ENCODE measurements at places on chromosomes 16 and 17. TPM values are rescaled to one million over a fixed set of nuclear protein-coding genes. Genes with fewer than 3 reads are reported as not detected.

- no peak for ATAC-seq
Observed at GRCh38 chr17:79137015-79137788, 62.6 kb downstream of the ENGASE start.

DNA sequence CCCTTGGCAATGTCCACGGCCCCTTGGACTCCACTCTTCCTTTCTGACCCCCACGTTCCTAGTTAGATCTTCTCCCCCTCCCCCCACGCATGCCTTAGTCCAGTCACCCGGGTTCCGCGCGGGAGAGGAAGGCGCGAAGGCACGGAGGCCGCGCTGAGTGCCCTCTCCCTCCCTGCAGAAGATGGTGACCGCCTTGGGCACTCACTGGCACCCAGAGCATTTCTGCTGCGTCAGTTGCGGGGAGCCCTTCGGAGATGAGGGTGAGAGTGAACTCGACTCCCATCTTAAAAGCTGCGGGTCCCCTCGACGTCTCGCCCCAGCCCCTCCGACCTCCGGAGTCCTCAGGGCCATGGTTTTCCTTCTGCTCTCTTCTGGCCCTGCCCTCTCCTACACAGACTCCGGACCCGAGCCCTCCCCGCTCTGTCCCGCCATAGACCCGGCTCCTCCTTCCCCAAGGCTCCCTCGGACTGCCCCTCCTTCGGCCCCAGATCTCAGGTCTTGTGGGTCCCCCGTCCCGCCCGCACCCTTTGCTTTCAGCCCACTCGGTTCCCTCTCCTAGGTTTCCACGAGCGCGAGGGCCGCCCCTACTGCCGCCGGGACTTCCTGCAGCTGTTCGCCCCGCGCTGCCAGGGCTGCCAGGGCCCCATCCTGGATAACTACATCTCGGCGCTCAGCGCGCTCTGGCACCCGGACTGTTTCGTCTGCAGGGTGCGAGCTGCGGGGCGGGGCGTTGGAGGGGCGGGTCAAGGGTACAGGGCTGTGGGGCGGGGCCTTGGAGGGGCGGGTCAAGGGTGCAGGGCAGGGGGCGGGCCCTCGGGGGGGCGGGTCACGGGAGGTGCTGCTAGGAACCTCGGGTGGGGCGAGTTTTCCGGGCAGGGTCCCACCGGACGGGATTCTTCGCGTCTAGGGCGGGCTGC is 4.6 kb downstream of the TGFB1I1 start:
- peak; percentile 90 for ATAC-seq

GDPD3 gene
- 37.8 TPM for total RNA-seq

- ATAC-seq, result no peak
Observed at GRCh38 chr17:34665150-34665806, 85.9 kb downstream of the TMEM132E start.

GRCh38 chr17:13230350-13231264 is 212.8 kb upstream of the ELAC2 start:
- no peak for ATAC-seq

GRCh38 chr16:75385507-75386152 is 47.7 kb downstream of the CFDP1 start:
- ATAC-seq, result peak; percentile 40

DNA sequence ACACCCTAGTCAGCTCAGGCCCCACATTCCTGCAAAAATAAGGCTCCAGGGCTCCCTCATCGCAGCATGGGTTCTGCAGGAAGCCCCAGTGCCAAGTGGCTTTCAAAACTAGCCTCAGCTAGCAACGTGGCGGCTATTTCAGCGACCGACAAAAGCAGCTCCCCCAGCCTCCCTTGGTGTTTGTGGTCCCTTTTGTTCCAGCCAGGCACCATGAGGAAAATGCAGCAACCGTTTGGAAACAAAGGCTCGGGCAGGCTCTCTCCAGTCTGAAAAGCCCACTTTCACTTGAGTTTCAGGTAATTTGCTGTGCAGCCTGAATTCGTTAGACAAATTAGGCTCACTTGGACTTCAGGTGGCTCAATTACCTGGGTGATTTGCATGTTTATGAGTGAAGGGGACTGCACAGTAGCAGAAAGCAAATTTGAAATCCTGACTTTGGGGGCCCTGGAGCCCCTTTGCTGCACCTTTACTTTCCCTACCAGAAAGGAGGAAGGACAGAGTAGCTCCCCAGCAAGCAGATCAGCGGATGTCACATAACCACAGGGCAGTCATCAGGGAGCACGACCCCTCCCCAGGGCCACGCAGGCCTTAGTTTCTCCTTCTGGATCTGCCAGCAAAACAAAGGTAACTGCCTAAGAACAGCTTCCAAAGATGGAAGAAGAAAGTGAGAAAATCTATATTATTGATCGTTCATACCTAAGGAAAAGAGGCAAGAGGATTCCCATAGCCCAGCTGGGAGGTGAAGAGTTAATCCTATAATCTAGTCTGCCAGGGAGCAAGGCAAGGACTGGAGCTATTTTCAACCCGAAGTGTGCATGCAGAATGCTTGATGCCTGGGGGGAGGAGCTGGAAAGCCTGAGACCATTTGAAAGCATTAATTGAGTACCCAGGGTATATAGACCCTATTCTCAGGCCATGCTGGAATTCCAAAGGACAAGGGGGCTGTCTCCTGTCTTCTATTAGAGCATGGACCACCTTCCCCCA is 143.1 kb upstream of the SDK2 start:
- no peak for ATAC-seq

KRTAP16-1 gene
- total RNA-seq, result 0.26 TPM

DNA sequence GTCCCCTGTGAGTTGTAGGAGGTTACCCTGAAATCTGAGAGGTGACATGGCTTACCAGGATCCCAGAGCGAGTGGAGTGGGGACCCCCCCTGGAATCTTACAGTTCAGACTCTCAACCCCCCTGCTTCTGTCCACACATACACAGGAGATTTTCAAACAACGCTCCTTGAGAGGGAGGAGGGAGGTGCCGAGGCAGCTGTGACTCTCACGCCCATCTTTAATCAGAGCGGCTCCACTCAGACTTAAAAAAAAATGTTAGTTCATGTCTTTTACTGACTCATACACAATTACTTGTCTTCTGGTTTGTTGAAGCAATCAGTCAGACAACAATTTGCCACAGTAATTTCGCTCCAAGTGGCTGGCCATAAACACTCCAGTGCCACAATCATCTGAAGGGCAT is 15.4 kb upstream of the TMEM220 start:
- ATAC-seq, result no peak

DNA sequence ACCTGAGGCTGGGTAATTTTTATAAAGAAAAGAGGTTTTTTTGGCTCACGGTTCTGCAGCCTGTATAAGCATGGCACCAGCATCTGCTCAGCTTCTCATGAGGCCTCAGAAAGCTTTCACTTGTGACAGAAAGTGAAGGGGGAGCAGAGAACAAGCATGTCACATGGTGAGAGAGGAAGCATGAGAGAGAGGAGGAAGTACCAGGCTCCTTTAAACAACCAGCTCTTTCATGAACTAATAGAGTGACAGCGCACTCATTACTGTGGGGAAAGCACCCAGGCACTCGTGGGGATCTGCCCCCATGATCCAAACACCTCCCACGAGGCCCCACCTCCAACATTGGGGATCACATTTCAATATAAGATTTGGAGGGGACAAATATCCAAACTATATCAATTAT is 86.8 kb downstream of the USP32 start:
- peak; percentile 62 for ATAC-seq

DNA sequence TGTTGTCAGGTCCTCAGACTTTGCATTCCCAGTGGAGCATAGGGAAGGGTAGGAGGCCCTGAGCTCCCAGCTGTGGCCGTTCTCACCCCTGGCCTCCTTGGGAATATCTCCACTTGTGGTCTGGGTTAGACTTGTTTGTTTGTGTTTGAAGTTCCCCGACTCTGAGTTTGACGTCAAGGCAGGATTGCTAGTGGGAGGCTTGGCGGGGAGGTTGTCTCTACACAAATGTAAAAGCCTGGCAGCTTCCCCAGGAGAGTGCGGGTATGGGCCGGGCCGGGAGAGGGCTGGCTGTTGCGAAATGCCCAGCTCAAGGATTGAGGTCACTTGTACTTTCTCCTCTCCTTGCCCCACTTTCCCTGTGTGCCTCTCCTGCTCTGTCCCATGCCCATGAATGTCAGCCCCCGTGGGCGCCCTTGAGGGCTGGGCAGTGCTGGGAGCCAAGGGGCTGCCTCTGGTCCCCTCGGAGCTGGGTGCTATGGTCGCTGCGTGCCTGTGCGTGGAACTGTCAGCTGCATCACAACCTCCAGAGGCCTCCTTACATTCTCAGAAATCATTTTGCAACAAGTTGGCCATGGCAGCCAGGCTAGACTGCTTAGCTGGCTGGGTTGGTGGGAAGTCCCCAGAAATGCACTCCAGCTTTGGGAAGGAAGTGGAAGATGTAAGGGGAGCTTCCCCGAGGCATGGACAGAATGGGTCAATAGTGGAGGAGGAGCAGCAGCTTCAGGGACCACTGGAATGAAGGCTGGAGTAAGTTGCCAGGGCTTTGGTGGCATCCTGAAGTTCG is 84.3 kb downstream of the KSR1 start:
- no peak for ATAC-seq

ASPA gene
- total RNA-seq, result not detected

NHLRC4 gene
- 1.1 TPM for total RNA-seq

GRCh38 chr17:6701719-6702118 is 11.4 kb downstream of the SLC13A5 start:
- peak; percentile 69 for ATAC-seq

ADAT1 gene
- 48.9 TPM for total RNA-seq

GRCh38 chr16:57617604-57618111 is 10.8 kb upstream of the ADGRG1 start:
- ATAC-seq, result no peak

DNA sequence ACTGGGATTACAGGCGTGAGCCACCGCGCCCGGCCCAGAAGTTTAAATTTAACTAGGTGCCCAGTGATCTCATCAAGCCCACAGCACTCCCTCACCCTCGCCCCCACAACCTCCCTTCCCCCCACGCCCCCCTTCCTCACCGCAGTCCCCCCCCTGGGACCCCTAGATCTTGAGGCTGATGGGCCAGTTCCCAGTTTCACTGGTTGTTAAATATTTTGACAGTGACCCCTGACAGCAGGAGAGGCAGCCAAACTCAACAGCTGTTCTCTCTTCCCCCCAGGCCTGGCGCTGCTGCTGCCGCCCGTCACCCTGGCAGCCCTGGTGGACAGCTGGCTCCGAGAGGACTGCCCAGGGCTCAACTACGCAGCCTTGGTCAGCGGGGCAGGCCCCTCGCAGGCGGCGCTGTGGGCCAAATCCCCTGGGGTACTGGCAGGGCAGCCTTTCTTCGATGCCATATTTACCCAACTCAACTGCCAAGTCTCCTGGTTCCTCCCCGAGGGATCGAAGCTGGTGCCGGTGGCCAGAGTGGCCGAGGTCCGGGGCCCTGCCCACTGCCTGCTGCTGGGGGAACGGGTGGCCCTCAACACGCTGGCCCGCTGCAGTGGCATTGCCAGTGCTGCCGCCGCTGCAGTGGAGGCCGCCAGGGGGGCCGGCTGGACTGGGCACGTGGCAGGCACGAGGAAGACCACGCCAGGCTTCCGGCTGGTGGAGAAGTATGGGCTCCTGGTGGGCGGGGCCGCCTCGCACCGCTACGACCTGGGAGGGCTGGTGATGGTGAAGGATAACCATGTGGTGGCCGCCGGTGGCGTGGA is 15.6 kb downstream of the QPRT start:
- no peak for ATAC-seq

HIC1 gene
- 24.4 TPM for total RNA-seq

DNA sequence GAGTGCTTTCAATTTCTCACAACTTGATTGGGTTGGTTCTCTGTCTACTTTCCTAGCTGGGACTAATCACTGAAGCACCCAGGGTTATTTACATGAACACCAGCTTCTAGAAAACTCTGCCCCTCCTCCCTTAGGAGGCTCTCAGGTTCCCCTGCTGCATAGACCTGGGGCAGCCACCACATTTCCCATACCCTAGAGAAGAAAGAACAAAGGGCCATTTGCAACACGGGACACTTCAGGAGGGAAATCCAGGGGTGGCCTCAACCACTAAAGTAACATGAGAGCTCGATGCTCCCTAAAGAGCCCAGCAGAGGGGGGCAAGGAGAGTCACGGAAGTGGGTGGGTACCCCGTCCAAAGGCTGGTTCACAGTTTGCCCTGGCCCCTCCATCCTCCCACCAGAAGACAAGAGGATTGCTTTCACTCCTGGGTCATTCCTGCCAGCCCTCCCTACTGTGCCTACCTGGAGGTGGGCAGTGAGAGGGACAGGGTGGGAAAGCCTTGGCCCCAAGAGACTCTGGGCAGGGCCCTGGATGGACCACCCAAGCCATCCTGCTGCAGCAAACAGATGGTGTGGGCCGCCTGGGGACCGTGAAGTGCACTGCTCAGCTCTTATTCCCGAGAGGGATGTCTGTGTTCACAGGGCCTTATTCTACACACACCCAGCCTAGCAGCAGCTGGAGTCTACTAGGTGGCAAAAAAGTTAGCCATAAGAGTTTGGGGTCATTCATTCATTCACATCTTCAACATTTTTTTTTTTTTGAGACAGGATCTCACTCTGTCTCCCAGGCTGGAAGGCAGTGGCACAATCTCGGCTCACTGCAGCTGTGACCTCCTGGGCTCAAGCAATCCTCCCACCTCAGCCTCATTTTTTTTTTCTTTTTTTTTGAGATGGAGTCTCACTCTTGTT is 392.1 kb downstream of the SOX9 start:
- ATAC-seq, result no peak

SMIM36 gene
- total RNA-seq, result not detected

GRCh38 chr16:8867216-8867931 is 1.4 kb downstream of the CARHSP1 start:
- ATAC-seq, result no peak

- ATAC-seq, result peak; percentile 59
Observed at GRCh38 chr16:89983536-89983935, 35.0 kb downstream of the DEF8 start.

DNA sequence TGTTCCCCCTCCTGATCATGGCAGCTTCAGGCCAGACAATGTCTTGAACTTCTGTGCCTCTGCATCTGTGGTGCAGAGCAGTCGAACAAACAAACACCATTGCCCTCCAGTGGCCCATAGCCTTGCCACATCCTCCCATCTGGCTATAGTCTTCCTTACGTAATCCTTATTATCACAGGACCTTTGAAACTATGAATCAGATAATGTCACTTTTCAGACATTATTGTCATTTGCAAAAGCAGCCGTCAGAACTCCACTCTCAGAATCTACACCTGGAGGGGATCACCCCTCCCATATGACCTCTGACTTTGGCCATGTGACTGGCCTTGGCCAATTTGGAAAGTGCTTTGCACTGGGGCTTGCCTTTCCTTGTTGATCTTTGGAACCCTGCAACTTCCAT is 387.3 kb downstream of the MAF start:
- no peak for ATAC-seq

GRCh38 chr17:67503184-67503583 is 126.1 kb downstream of the PITPNC1 start:
- ATAC-seq, result peak; percentile 92

Data from activated T-helper 17 cell treated with anti-CD3 and anti-CD28 coated beads, Interleukin-2, amount 50 U/mL, for 72 hours (primary cell).